CD14-positive monocyte (primary cell): ENCODE measurements at places on chromosomes 7 and 10. TPM values are rescaled to one million over a fixed set of nuclear protein-coding genes. Genes with fewer than 3 reads are reported as not detected.
A peak's percentile ranks its signal among the peaks of the same experiment; 100 is the strongest.

The SCIN gene
- not detected for polyA plus RNA-seq

The BTBD16 gene
- not detected for polyA plus RNA-seq

GRCh38 chr7:20235288-20235687 is 18.1 kb upstream of the MACC1 start:
- no peak for DNase-seq
- no peaks in the 10 kb centered on the region for H3K27me3 ChIP-seq
- peaks cover 16% of the 10 kb centered on the region for H3K4me1 ChIP-seq
- no peak overlapping the region for H3K27ac ChIP-seq

GRCh38 chr10:3687510-3688081 is 97.4 kb downstream of the KLF6 start:
- H3K4me3 ChIP-seq, result no peak overlapping the region
- no peaks in the 10 kb centered on the region for H3K27me3 ChIP-seq
- no peak for DNase-seq
- no peaks in the 10 kb centered on the region for H3K36me3 ChIP-seq

The AEBP1 gene
- 0.08 TPM in 2 replicates for polyA plus RNA-seq

The UCMA gene
- polyA plus RNA-seq, result not detected in 2 replicates

The ITIH5 gene
- not detected for polyA plus RNA-seq

GRCh38 chr10:3568983-3569382 is 216.0 kb downstream of the KLF6 start:
- peaks cover 10% of the 10 kb centered on the region for H3K4me1 ChIP-seq
- no peak overlapping the region for H3K4me3 ChIP-seq
- H3K36me3 ChIP-seq, result no peaks in the 10 kb centered on the region
- no peak overlapping the region for H3K27ac ChIP-seq

The SPDYE2 gene
- 0.04 TPM in 1 of 2 replicates, not detected in the other for polyA plus RNA-seq

DNA sequence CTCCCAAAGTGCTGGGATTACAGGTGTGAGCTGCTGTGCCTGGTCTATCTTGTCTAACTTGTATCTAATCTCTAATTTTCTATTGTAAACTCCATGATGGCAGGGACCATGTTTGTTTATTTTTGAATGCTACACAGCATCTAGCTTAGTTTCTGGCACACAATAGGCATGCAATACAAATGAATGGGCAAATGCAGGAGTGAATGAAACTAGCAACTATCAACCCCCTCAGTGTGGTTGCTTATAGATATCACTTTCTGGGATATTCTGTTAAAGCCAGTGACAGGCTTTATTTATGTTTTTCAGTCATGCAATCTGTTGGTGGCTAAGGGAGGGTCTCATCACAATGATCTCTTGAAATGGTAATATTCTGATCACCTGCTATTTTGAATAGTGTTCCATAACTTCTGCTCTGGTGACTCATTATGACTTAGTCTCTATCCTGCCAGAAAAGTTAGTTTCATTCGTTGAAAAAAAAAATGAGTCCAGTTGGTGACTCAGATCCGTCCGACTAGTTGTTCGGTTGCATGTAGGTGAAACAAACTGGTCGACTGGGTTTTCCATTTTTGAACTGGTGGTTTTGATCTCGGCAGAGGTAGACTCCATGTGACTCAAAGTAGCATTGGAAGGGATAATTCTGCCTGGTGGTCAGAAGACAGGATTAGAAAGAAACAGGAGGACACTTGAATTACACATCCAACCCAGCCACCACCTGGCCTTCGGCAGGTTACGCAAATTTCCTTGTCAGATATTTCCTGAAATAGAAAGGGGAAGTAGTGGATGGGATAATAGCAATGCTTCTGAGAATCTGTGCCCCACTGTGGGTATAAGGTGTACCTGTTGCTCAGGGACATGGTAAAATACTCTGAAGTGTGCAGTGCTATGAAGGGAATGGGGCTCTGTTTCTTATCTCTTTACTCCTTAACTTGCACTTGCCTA is 76.8 kb downstream of the GATA3 start:
- H3K27me3 ChIP-seq, result peaks cover 52% of the 10 kb centered on the region
- no peaks in the 10 kb centered on the region for H3K36me3 ChIP-seq
- H3K4me1 ChIP-seq, result peaks cover 5% of the 10 kb centered on the region
- no peak overlapping the region for H3K4me3 ChIP-seq
- DNase-seq, result no peak

DNA sequence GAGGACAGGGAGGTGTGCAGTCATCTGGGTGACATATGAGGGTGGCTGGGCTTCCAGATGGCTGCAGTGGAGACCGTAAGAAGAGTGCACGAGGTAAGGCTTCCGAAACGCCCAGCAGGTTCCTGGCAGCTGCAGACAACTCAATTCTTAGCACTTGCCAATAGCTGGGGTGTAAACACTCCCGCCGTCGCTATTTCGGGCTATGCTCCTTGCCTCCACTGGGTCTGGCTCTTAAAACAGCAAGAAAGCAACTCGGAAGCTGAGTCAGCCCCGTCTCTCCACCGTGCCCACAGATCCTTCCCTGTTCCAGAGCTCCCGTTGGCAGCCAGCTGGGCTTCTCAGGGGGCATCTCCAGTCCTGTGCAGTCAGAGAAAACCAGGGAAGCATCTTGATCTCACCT is 6.1 kb upstream of the PDGFA start:
- H3K27me3 ChIP-seq, result peaks cover 19% of the 10 kb centered on the region
- H3K4me1 ChIP-seq, result peaks cover 6% of the 10 kb centered on the region
- no peak overlapping the region for H3K4me3 ChIP-seq
- H3K27ac ChIP-seq, result no peak overlapping the region

DNA sequence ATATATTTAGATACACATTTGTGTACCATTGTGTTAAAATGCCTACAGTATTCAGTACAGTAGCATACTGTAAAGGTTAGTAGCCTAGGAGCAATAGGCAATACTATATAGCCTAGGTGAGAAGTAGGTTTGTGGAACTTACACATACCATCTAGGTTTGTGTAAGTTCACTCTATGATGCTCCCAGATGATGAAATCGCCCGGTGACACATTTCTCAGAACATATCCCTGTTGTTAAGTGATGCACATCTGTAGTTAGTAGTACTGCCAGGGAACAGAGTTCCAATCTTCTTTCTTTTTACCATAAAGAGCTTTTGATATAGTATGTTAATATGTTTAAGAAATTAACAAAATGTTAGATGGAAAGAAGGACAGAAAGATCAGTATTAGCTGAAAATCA is 138.2 kb downstream of the SNX13 start:
- H3K27ac ChIP-seq, result no peak overlapping the region
- no peaks in the 10 kb centered on the region for H3K27me3 ChIP-seq
- no peak for DNase-seq
- H3K36me3 ChIP-seq, result peaks cover 57% of the 10 kb centered on the region

- DNase-seq, result no peak
- H3K4me3 ChIP-seq, result no peak overlapping the region
- peaks cover 57% of the 10 kb centered on the region for H3K4me1 ChIP-seq
- H3K27me3 ChIP-seq, result no peaks in the 10 kb centered on the region
Observed at GRCh38 chr10:63209705-63210104, 76.6 kb downstream of the NRBF2 start.

DNA sequence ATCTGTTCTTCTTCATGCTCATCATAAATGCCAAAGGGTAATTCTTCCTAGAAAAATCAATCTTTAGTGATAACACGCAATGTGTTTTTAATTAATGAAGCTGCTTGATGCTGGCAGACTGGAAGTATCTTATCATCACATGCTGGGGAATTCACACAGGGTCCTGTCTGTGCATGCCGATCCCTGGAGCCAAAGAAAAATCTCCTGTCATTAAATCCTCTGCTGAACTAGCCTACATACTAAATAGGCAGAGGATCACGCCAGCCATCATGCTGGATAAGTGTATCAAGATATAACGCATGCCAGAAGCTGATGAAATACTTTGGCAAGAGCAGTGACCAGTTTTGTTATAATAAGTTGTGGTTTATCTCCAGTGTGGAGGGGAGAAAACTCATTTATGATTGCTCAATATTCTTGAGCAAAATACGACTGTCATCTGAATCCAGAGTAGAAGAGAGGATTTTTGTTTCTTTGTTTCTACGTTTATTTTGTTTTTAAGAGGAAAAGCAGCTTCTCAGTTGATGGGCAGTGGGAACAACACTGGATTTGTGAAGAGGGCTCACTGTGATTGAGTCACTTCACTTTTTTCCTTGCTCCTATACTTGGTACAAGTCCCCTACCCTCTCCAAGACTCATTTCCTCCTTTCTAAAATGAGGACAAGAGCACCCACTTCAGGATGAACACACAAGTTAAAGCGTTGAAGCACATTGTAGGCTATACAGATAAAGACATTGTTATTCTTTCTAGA is 649.1 kb downstream of the TNS3 start:
- H3K27me3 ChIP-seq, result no peaks in the 10 kb centered on the region
- H3K4me1 ChIP-seq, result no peaks in the 10 kb centered on the region
- DNase-seq, result no peak
- H3K4me3 ChIP-seq, result no peak overlapping the region
- H3K27ac ChIP-seq, result no peak overlapping the region

DNA sequence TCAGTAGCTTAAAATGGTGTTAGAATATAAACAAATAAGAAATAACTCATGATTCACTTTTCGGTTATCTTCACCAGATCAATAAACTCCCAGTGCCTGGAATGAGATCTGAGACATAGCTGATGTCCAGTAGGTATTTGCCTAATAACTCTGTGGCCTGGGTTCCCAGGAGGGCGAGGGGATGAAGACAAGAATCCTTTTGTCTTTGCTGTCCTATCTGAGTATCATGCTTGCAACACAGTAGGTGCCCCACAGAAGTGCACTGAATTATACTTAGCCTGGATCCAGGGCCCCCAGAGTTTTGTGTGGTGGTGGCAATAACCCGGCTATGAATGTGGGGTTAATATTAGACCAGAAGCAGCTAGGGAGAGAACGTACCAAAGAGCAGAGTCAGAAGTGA is 350.1 kb upstream of the AOAH start:
- no peak for DNase-seq
- no peak overlapping the region for H3K27ac ChIP-seq
- H3K27me3 ChIP-seq, result no peaks in the 10 kb centered on the region
- H3K36me3 ChIP-seq, result peaks cover 12% of the 10 kb centered on the region
- no peak overlapping the region for H3K4me3 ChIP-seq
- no peaks in the 10 kb centered on the region for H3K4me1 ChIP-seq

The SLC29A3 gene
- polyA plus RNA-seq, result 28.4 TPM

- no peak overlapping the region for H3K27ac ChIP-seq
- H3K36me3 ChIP-seq, result no peaks in the 10 kb centered on the region
- peak overlapping the region; percentile 15 for H3K4me3 ChIP-seq
- peak; percentile 9 for DNase-seq
Observed at GRCh38 chr7:157432957-157433576, 96.3 kb downstream of the DNAJB6 start.

The STEAP1B gene
- polyA plus RNA-seq, result 0.16 TPM

GRCh38 chr7:151352512-151352911 is 10.9 kb downstream of the NUB1 start:
- H3K4me1 ChIP-seq, result peaks cover 27% of the 10 kb centered on the region
- peaks cover 45% of the 10 kb centered on the region for H3K36me3 ChIP-seq
- no peaks in the 10 kb centered on the region for H3K27me3 ChIP-seq
- H3K27ac ChIP-seq, result no peak overlapping the region

GRCh38 chr10:35355971-35356724 is 19.8 kb downstream of the CCNY start:
- H3K4me3 ChIP-seq, result no peak overlapping the region
- peaks cover 14% of the 10 kb centered on the region for H3K4me1 ChIP-seq
- H3K27me3 ChIP-seq, result no peaks in the 10 kb centered on the region
- H3K27ac ChIP-seq, result no peak overlapping the region
- no peaks in the 10 kb centered on the region for H3K36me3 ChIP-seq

DNA sequence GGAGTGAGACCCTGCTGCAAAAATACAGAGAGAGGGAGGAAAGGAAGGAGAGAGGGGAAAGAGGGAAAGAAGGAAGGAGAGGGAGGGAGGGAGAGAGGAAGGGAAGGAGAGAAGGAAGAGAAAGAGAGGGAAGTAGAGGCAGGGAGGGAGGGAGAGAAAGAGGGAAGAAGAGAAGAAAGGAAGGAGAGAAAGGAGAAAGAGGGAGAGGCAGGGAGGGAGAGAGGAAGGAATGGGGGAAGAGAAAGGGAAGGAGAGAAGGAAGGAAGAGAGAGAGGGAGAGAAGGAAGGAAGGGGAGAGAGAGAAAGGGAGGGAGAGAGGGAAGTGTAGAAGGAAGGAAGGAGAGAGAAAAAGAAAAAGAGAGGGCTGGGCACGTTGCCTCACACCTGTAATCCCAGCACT is 121.7 kb downstream of the TMEM130 start:
- H3K27me3 ChIP-seq, result no peaks in the 10 kb centered on the region
- DNase-seq, result no peak
- no peaks in the 10 kb centered on the region for H3K36me3 ChIP-seq
- no peak overlapping the region for H3K27ac ChIP-seq

The AUTS2 gene
- not detected for polyA plus RNA-seq

GRCh38 chr7:55099066-55099820 is 80.4 kb downstream of the EGFR start:
- H3K36me3 ChIP-seq, result no peaks in the 10 kb centered on the region
- DNase-seq, result no peak
- H3K27ac ChIP-seq, result no peak overlapping the region
- H3K4me3 ChIP-seq, result no peak overlapping the region
- no peaks in the 10 kb centered on the region for H3K4me1 ChIP-seq

GRCh38 chr10:94639902-94640301 is 43.6 kb upstream of the CYP2C18 start:
- no peaks in the 10 kb centered on the region for H3K4me1 ChIP-seq
- H3K27ac ChIP-seq, result no peak overlapping the region
- DNase-seq, result no peak
- H3K27me3 ChIP-seq, result no peaks in the 10 kb centered on the region
- no peaks in the 10 kb centered on the region for H3K36me3 ChIP-seq

DNA sequence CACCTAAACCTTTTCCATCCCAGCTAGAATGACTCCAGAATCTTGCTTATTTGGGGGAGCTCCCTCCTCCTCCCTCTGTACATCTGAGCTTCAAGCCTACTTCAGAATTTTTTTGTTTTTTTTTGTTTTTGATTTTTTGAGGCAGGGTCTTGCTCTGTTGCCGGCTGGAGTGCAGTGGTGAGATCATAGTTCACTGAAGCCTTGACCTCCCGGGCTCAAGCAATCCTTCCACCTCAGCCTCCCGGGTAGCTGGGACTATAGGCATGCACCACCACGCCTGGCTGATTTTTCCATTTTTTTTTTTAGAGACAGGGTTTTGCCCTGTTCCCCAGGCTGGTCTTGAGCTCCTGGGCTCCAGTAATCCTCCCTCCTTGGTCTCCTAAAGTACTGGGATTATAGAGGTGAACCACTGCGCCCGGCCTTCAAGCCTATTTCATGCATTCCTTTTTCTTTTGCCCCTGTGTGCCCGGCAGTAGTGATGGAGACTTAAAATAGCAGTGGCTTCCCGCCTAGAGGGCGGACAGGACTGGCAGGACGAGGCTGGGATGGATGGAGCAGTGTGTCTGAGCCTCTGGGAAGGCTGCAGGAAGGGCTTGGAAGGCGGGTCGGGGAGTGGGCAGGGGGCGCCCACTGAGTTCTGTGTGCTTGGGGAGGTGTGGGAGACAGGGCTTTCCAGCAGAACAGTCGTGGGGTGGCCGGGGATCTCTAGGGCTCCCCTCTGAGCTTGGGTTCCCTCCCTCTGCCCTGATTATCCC is 8.8 kb downstream of the CUX1 start:
- H3K36me3 ChIP-seq, result peaks cover 20% of the 10 kb centered on the region
- H3K4me3 ChIP-seq, result no peak overlapping the region
- DNase-seq, result no peak
- no peaks in the 10 kb centered on the region for H3K27me3 ChIP-seq

GRCh38 chr7:38932509-38933168 is 23.6 kb upstream of the VPS41 start:
- DNase-seq, result peak; percentile 60
- no peaks in the 10 kb centered on the region for H3K27me3 ChIP-seq
- no peak overlapping the region for H3K27ac ChIP-seq
- H3K4me1 ChIP-seq, result peaks cover 24% of the 10 kb centered on the region
- H3K36me3 ChIP-seq, result no peaks in the 10 kb centered on the region

The GTPBP4 gene
- polyA plus RNA-seq, result 9.9 TPM

GRCh38 chr7:150988230-150989226 is 2.3 kb upstream of the NOS3 start:
- H3K36me3 ChIP-seq, result no peaks in the 10 kb centered on the region
- H3K4me1 ChIP-seq, result peaks cover 11% of the 10 kb centered on the region
- H3K27ac ChIP-seq, result no peak overlapping the region
- DNase-seq, result peak; percentile 20
